ENCODE measurements at places on chromosomes 6 and 20.
A peak's percentile ranks its signal among the peaks of the same experiment; 100 is the strongest.

GRCh38 chr6:29552512-29553051 is 7.0 kb downstream of the UBD start:
- peaks cover 96% of the 10 kb centered on the region for H3K27me3 ChIP-seq
- no peak for DNase-seq
- no peak overlapping the region for H3K27ac ChIP-seq
- peaks cover 7% of the 10 kb centered on the region for H3K36me3 ChIP-seq

DNA sequence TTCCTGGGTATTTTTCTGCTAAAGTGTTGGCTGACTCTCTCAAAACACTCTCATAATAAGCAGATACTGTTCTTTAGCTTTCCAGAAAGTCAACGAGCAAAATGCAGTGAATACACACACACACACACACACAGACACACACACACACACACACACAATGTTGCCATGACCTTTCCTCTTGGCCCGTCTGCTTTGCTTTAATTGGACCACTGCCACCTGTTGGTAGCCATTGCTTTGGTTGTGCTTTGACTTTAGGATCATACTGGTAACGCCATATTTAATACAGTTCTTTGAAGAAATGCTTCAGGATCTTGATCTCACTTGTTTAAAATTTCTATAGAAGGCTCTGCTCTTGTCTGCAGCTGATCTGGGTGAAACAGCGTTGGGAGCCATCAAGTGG is 4.4 kb downstream of the FIG4 start:
- H3K27ac ChIP-seq, result no peak overlapping the region
- H3K36me3 ChIP-seq, result peaks cover 18% of the 10 kb centered on the region
- no peak overlapping the region for H3K4me3 ChIP-seq
- peaks cover 8% of the 10 kb centered on the region for H3K4me1 ChIP-seq

- peaks cover 45% of the 10 kb centered on the region for H3K4me1 ChIP-seq
- H3K4me3 ChIP-seq, result no peak overlapping the region
- H3K27me3 ChIP-seq, result no peaks in the 10 kb centered on the region
- no peak for DNase-seq
- no peaks in the 10 kb centered on the region for H3K36me3 ChIP-seq
Observed at GRCh38 chr6:37074053-37074827, 68.8 kb downstream of the FGD2 start.

- no peak for DNase-seq
- H3K36me3 ChIP-seq, result peaks cover 17% of the 10 kb centered on the region
- no peak overlapping the region for H3K4me3 ChIP-seq
- no peak overlapping the region for H3K27ac ChIP-seq
- peaks cover 4% of the 10 kb centered on the region for H3K27me3 ChIP-seq
- H3K4me1 ChIP-seq, result no peaks in the 10 kb centered on the region
Observed at GRCh38 chr6:5046430-5046829, 38.7 kb upstream of the PPP1R3G start.

DNA sequence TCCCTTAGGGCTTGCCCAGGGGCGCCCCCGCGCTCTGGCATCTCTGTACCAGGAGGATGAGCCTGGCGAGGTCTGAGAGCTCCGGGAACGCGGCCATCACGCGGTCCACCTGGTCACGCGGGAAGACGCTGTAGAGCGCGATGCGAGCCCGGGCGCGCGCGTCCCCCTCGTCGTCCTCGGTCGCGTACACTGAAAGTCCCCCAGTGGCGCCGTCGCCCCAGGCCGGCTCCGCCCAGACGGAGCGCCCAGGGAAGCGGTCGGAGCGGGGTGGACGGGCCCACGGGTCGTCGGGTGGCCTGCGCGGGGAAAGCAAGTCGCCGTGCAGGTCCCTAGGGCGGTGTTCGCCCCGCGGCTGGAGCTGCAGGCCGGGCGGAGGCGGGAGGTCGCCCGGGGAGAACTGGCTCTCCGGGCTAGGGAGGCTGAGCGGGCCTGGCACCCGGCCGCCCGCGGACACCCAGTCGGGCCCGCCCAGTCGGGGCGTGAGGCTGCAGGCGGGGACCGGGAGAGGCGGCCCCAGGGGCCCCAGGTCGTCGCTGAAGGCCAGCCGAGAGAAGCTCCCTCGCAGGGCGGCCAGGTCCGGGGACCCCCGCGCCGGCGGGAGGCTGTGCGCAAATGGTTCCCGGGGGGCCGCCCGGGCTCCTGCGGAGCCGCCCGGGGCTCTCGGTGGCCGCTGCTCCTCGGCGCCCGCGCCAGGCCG is 34.0 kb downstream of the ZC3H12D start:
- no peaks in the 10 kb centered on the region for H3K4me1 ChIP-seq
- no peak overlapping the region for H3K27ac ChIP-seq
- peaks cover 47% of the 10 kb centered on the region for H3K27me3 ChIP-seq
- DNase-seq, result peak; percentile 54
- H3K4me3 ChIP-seq, result peak overlapping the region; percentile 65
